Stimulated activated CD8-positive, alpha-beta memory T cell treated with anti-CD3 and anti-CD28 coated beads, Interleukin-4, amount 100 ng/mL, for 48 hours (primary cell): ENCODE measurements at places on chromosomes 12 and 14.

DNA sequence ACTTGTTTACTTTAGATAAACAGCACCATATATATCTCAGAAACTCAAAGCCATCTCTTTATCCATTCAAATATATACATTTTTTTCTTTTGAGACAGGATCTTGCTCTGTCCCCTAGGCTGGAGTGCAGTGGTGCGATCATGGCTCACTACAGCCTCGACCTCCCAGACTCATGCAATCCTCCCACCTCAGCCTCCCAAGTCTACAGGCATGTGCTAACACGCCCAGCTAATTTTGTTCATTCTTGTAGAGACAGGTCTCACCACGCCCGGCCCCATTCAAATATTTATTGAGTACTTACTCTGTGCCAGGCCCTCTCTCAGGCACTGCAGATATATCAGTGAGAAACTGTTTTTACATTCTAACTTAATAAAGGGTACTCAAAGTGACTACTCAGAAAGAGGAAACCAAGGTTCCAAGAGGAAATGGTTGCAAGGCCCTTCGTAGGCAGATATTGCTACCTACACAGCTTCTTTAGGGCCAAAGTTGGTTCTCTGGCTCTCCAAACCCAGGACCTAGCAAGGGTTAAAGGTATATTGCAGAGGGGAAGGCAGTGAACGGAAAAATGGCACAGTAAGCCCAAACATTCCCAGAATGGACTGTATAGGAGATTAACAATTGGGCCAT is 2.9 kb downstream of the ATXN3 start:
- no peak for DNase-seq

- no peak for DNase-seq
These were observed 17.4 kb upstream of the LEMD3 start for GRCh38 chr12:65152012-65152411.

DNA sequence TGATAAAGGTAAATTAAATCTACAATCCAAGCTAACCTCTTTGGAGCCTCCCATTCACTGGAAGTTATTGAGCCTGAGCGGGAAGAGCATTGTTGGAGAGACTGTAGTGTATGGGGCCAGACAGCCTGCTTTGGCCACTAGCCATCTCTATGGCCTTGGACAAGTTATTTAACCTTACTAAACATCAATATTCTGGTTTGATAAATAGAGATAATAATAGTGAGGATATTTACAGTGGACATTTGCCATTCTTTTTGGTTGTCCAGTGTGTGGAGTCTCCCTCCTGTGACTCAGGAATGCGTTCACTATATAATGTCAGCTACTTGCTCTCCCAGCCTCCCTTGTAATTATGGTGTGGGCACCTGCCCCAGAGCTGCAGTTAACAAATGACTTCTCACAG is 216.1 kb downstream of the SLC38A4 start:
- no peak for DNase-seq

DNA sequence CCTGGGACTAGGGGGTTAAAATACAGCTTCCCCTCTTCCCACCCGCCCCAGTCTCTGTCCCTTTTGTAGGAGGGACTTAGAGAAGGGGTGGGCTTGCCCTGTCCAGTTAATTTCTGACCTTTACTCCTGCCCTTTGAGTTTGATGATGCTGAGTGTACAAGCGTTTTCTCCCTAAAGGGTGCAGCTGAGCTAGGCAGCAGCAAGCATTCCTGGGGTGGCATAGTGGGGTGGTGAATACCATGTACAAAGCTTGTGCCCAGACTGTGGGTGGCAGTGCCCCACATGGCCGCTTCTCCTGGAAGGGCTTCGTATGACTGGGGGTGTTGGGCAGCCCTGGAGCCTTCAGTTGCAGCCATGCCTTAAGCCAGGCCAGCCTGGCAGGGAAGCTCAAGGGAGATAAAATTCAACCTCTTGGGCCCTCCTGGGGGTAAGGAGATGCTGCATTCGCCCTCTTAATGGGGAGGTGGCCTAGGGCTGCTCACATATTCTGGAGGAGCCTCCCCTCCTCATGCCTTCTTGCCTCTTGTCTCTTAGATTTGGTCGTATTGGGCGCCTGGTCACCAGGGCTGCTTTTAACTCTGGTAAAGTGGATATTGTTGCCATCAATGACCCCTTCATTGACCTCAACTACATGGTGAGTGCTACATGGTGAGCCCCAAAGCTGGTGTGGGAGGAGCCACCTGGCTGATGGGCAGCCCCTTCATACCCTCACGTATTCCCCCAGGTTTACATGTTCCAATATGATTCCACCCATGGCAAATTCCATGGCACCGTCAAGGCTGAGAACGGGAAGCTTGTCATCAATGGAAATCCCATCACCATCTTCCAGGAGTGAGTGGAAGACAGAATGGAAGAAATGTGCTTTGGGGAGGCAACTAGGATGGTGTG is 1.9 kb downstream of the GAPDH start:
- peak; percentile 39 for DNase-seq

GRCh38 chr14:76525106-76525821 is 149.3 kb downstream of the ESRRB start:
- no peak for DNase-seq

GRCh38 chr12:129211862-129212630 is 358.8 kb downstream of the GLT1D1 start:
- DNase-seq = no peak

- DNase-seq = no peak
These were observed 600.6 kb upstream of the LMO3 start for GRCh38 chr12:17206553-17206952.

- no peak for DNase-seq
These were observed 149.0 kb downstream of the PRKCH start for GRCh38 chr14:61470261-61470960.

GRCh38 chr12:94575645-94576403 is 74.5 kb downstream of the TMCC3 start:
- DNase-seq = no peak

DNA sequence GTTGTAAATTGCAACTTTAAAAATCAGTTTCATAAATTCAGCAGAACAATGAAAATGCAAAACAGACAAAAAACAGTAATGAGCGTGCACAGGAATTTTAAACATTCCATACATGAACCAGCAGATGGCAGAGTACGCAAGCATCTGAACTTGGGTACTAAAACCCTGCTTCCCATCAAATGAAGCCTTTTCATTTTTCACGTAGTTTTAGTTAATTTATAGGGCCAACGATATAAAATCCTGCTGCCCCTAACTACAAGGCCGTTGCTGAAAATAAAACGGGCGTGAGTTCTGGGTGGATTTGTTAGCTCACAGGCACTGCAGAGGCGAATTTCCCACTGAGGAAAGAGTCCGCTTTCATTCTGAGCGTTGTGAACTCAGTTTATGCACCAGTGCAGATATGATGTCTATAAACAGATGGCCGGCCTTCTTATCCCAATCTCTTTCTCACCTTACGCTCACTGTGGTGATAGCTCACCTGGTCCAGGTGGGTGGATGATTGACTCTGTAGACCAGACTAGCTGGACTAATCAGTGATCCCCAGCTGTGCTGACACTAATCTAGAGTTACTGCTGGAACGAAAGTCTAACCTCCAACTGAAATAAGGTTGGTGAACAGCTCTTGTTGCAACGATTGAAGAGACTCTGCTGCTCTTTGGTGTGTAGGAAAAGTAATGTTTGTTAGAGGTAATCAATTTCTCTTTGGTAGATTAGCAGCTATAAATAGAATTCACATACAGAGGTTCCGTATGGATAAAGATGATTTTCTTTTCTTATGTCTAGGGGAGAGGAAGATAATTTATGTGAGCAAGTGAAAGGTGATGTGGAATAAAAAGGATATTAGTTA is 89.2 kb downstream of the PDZRN4 start:
- DNase-seq = no peak

DNA sequence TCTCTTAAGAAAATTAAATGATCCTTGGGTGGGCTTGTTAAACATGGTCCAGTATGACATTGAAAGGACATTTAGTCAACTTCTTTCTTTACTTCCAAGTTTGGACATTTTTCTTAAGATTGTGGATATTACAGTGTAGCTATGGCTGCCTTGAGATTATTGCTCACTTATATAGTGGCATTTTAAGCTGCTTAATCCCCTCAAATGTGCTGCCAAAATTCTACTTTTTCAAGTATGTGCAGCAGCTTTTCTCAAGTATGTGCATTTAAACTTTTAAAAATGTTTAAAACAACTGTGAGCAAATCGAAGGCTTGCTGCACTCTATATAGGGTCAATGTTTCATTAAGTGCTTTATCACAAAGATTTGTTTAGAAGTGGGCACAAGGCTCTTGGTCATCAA is 7.4 kb downstream of the TXNRD1 start:
- no peak for DNase-seq

- DNase-seq = no peak
These were observed 29.9 kb downstream of the JAG2 start for GRCh38 chr14:105138551-105139111.

DNA sequence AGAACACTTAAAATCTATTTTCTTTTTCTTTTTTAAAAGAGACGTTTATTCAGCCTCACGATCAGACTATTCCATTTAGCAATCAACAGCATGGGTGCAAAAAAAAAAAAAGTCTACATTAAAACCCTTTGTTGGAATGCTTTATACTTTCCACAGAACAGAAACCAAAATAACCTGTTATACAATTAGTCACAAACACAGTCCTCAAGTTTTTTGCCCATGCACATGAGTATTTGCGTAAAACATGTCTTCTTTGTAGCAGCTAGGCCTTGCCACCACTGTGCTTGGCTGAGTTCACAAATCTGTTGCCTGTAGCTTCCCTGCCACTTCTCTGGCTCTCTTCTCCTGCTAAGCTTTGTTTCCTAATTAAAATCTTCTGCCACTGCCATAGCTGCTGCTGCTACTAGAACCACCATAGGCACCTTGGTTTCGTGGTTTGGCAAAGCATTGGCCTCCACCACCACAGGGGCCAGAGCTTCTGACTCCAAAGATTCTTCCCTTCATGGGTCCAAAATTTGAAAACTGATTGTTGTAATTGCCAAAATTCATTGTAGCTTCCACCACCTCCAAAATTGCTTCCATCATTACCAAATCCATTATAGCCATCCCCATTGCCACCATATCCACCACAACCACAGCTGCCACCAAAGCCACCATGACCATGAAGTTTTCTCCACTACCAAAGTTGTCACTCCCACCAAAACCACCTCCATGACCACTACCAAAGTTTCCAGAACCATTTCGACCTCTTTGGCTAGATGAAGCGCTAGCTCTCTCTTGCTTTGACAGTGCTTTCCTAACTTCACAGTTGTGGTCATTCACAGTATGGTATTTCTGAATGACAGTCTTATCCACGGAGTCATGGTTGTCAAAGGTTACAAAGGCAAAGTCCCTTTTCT is 38.1 kb downstream of the KLRG1 start:
- peak; percentile 80 for DNase-seq

GRCh38 chr12:47904713-47905709 is at the start of gene VDR:
VDR (minus strand) TSS chr12:47904994; CDS start chr12:47879113, 25,881 bp downstream.
- peak; percentile 83 for DNase-seq

GRCh38 chr12:103707446-103707845 is 120.4 kb downstream of the STAB2 start:
- no peak for DNase-seq

GRCh38 chr12:116662612-116663144 is 75.2 kb downstream of the SPRING1 start:
- DNase-seq = no peak
